ENCODE measurements at places on chromosomes 16 and 17.

DNA sequence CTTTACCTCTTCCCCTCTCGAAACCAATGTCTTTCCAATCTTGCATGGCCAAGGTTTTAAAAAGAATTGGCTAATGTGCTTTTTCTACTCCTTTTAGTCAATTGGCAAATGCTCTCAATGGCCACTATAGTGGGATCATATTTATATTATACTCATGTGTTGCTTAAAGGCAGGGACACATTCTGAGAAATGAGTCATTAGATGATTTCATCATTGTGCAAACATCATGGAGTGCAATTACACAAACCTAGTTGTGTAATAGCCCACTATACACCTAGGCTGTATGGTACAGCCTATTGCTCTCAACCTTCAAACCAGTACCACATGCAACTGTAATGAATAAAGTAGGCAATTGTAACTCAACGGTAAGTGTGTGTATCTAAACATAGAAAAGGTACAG is 180.9 kb downstream of the HS3ST3A1 start:
- no peak for DNase-seq

GRCh38 chr17:40297511-40297910 is 9.8 kb downstream of the CDC6 start:
- no peak for DNase-seq

DNA sequence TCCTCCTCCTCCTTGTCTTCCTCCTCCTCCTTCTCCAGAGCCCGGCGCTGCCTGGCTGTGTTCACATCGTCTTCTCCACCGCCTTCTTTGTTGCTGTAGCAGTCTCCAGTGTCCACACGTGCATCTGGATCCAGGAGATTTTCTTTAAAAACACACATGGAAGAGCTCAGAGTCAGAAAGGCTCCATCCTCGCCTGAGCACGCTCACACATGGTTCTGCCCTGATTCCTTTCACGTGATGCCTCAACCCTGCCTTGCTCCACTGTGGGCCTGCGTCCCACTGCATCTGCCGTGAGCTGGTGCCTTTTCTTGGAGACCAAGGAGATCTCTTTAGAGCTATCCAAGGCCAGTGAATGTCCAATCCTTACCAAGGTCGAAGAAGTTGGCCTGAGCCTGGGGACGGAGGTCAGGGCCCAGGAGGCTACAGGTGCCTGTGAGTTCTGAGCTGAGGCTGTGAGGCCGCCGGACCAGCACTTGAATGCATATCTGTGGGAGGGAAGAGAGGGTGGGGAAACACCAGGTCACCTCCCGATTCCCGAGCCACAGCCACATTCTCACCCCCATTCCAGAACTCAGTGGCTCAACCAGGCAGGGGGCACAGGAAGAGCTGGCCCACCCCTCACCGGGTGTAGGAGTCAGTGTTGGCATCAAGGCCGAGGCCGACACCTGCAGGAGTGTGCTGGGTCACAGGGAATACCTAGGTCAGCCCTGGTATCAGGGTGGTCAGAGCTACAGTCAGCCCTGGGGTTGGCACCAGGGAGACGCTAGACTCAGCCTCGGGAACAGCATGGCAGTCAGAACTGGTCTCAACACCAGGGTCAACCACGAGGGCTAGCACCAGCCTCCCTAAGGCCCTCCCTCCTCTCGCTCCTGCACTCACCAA is 37.6 kb downstream of the HASPIN start:
- no peak for DNase-seq

- DNase-seq, result peak; percentile 70
Measured at GRCh38 chr17:47776330-47777197, 43.5 kb downstream of the TBX21 start.

Measured in H54 (cell line).